ENCODE measurements at places on chromosomes 4 and X.

DNA sequence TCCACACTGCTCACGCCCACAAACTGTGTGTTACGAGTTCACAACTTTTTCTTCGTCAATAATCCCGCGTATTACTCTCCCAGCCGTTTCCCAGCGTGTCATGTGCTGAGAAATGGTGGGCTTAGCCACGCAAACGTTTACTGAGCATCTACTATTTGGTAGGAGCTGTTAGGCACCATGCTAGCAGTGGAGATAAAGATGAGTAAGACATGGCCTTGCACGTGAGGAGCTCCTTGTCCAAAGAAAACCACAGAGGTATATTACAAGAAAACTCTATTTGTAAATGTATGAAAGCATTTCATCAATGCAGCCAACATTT, 821 bp upstream of the TMEM128 start:
- DNase-seq = no peak

- no peak for DNase-seq
Observed at GRCh38 chrX:14825851-14826250, 47.0 kb downstream of the FANCB start.

DNA sequence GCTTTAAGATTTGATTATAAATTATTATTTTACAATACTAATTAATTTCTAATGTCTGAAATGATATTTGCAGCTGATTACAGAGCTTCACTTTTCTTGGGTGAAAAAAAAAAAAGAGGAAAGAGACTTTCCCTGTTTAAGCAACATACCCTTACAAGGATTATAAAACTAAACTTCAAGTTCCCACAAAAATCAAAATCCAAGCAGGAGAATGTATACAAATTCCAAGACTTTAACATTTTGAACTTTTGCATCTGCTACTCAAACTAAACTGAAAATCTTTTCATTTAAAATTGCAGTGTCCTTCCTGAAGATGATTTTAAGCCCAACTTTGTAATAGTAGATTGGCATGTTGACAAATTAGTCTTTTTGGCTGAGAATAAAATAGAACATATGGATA, 742.4 kb upstream of the INTU start:
- DNase-seq = no peak

DNA sequence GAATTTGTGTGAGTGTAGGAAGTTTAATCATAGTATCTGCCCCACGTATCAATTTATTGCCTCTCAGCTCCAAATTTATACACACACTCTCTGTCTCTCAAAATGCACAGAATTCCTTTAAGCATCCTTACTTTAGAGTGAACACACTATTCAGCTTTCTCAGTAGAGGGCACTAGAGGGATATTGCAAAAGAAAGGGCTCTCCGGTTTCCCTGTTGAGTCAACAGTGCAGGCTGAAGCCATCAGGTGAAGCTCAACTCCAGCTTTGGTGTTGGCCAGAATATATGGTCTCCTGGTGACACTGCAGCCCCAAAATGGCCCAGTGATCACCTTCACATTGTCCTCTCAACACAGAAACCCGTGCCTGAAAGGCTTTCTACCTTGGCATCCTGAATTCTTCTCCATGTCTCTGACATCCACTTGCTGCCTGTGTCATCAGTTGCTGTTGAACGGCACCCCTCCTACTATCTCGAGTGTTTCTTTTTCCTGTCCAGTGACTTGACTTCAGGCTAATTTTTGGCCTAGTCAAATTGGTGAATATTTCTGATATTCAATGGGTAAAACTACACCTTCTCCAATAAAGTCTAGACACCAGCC, 670.5 kb downstream of the GABRG1 start:
- DNase-seq = no peak

GRCh38 chr4:70177090-70177489, 18.4 kb upstream of the ODAM start:
- no peak for DNase-seq

GRCh38 chr4:158490629-158491028, 31.1 kb upstream of the RXFP1 start:
- no peak for DNase-seq

GRCh38 chr4:99679204-99679603, 21.6 kb upstream of the C4orf54 start:
- DNase-seq = no peak

GRCh38 chr4:3701271-3701734, 64.9 kb upstream of the ADRA2C start:
- DNase-seq = no peak

DNA sequence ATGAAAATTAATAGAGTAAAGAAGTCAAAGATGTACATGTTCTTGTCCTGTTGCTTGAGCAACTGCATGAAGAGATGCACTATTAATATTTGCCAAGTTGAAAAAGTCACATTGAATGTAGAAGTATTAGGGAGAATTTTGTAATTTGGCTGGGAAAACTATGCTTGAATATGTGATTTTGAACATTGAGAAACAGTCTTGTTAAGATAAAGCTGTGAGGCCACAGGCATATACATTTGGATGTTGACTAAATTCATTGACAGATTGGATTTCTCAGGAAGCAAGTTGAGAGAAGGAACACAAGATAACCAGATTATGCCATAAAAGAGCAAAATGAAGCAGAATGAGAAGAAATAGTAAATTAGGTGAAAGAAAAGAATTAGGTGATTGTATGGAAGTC, 1777.5 kb upstream of the PCDH7 start:
- DNase-seq = no peak

DNA sequence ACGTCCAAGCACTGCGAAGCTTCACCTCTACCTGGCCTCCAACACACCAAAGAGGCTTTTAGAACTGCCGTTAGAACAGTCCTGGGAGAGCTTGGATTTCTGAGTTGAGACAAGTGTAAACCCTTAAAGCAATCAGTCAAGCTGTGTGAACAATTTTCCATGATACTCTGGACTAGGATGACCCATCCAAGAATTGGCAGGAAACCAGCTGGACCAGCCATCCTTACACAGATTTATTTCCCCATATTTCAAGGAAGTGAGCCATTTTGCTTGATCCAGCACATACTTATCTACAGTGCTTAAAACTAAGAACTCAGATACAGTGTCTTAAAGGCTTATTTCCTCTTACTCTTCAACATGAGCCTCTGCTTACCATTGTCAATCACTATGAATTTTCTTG, 340.7 kb upstream of the HS3ST1 start:
- no peak for DNase-seq

DNA sequence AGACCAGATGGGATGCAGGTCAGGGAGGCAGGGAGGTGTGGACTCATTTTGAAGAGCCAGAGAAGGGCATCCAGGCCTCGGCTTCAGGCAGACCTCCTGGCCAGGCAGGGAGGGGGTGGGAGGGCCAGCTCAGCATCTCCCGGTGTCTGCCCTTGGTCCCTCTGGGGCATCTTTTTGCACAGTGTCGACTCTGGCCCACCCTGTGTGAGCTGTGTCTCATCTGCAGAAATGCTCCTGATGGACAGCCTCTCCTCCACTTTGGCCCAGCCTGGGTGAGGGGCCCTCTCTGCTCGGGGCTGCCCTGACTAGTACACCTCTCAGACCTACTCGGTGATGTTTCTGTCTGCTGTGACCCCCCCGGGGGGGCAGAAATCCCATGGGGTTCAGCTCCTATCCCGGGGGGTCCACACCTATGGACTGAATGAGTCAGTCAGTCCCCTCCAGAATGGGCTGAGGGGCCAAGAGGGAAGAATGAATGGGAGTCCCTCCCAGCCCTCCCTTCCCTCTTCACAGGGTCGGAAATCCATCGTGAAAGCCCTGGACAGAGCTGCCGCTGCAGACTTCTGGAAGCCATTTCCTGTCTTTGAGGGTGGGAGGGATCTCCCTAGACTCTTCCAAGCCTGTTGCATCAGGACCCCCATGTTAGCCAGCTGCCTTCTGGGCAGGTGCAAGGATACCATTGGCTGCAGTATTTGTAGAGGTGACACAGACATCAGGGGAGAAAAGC, 196.7 kb upstream of the PSAPL1 start:
- DNase-seq = no peak

- no peak for DNase-seq
Observed at GRCh38 chr4:143641361-143641760, 59.1 kb downstream of the FREM3 start.

GRCh38 chrX:9356846-9357245, 108.0 kb upstream of the TBL1X start:
- no peak for DNase-seq

- DNase-seq = no peak
Observed at GRCh38 chr4:70392057-70392776, 5.5 kb upstream of the OPRPN start.

DNA sequence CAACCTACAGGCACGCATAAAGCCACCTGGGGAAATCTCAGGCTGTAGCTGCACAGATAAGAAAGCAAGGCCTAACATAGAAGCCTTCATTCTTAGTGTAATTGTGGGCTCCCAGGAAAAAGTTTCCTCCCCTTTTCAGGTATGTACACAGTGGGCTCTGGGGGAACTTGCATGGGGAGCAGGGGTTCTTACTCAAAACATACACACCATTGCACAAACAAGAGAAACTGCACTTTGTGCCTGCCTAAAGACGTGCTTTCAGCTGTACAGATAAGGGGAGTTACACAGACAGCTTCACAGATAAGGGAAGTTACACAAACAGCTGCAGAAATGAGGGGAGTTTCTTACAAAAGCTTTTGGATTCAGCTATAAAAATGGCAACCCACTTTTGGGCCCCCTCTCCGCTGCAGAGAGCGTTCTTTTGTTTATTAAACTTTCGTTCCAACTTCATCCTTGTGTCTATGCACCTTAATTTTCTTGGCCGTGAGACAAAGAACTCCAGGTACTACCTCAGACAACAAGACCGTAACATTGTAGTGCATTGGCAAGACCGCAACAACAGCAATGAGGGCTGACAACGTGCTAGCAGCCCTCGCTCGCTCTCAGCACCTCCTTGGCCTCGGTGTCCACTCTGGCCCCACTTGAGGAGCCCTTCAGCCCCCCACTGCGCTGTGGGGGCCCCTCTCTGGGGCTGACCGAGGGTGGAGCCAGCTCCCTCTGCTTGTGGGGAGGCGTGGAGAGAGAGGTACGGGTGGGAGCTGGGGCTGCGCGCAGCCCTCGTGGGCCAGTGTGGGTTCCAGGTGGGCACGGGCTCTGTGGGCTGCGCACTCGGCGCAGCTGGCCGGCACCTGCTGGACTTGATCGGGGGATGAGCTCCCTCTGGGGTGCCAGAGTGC, 317.5 kb downstream of the RAPGEF2 start:
- DNase-seq = no peak

DNA sequence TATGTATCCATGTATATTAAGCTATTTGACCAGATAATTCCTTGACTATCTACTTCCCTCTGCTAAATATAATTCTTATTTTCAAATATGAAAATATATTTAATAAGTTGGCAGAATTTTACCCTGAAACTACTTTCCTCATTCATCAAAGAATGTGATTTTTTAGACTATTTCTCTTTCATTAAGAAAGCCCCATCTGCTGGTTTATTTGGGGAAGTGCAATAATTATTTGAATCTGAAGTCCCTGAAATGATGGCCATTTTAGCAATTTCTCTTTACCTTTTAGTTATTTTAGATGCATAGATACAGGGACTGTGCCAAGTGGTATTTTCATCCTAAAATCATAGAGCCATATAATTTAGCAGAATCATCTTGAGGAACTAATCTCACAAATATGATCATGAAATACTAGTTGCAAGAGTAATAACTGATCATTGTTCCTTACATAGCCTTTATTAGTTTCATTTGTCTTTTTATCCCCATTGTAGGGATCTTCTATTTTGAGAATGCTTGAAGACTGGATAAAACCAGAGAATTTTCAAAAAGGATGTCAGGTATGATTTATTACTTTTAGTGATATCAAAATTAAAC, 39.0 kb downstream of the ENPEP start:
- no peak for DNase-seq

DNA sequence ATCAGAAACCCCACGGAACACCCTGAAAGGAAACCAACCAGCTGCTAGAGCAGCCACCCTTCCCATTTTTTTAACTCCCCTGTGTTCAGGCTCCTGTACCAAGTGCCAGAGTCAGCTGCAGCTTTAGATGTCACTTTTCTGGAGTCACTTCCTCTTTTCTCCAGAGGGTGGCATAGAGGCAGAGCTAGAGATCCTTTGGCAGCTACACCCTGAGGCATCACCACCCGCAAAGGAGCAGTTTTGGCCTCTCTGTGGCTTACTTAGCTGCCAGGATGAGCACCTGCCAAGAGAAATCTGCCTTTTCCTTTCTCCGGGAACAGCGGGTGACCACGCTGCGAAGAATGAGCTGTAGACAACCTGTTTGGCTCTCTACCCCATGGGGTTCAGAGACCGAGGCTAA, 58.0 kb upstream of the CHRDL1 start:
- DNase-seq = no peak

- no peak for DNase-seq
Observed at GRCh38 chr4:77843628-77844027, 19.0 kb upstream of the MRPL1 start.

GRCh38 chr4:15649914-15650545, 5.1 kb downstream of the FBXL5 start:
- no peak for DNase-seq
